ENCODE measurements at places on chromosomes 2 and 18.

DNA sequence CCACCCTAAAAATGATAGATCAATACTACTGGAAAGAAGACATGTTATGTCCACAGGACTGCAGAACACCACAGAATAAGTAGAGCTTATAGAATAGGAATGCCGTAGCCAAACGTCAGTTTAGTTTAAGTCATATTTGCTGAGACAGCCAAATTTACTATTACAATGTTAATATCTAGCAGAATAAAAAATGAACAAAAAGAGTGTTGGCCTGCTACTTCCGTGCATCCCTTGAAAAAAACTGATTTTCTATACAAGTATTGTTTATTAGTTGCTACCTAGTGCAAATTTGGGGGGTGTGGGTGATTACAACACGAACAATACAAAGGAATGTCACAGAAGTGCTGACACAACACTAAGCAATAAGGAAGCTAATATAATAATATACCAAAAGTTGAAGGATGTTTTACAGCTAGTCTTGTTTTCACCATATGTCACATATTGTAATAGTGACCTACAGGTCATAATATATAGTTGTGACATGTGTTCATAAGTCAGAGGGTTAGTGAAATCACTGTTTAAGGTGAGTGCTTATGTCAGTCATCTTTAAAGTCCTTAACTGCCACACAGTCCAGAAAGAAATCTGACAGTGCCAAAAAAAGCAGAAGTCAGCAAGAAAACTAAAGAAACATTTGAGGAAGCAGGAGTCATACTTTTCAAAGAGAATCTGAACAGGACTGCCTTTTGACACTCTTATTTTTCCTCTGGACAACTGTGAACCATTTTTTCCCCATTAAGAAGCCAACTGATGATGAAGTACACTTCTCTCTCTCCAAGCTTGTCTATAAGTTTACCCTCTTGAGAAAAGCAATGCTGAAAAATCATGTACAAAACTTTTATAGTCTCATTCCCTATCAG lies 376.4 kb downstream of the ZEB2 start:
- peak; percentile 79 for DNase-seq

- DNase-seq, result no peak
These were observed 22.6 kb downstream of the CROCC2 start for GRCh38 chr2:240928476-240929363.

DNA sequence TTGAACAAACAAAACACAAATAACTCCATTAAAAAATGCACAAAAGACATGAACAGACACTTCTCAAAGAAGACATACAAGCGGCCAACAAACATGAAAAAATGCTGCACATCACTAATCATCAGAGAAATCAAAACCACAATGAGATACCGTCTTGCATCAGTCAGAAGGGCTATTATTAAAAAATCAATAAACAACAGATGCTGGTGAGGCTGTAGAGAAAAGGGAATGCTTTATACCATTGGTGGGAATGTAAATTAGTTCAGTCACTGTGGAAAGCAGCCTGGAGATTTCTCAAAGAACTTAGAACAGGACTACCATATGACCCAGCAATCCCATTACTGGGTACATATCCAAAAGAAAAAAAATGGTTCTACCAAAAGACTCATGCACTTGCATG lies 37.8 kb downstream of the GPR155 start:
- DNase-seq, result no peak

GRCh38 chr18:65133610-65134009 lies 617.2 kb upstream of the CDH7 start:
- no peak for DNase-seq

DNA sequence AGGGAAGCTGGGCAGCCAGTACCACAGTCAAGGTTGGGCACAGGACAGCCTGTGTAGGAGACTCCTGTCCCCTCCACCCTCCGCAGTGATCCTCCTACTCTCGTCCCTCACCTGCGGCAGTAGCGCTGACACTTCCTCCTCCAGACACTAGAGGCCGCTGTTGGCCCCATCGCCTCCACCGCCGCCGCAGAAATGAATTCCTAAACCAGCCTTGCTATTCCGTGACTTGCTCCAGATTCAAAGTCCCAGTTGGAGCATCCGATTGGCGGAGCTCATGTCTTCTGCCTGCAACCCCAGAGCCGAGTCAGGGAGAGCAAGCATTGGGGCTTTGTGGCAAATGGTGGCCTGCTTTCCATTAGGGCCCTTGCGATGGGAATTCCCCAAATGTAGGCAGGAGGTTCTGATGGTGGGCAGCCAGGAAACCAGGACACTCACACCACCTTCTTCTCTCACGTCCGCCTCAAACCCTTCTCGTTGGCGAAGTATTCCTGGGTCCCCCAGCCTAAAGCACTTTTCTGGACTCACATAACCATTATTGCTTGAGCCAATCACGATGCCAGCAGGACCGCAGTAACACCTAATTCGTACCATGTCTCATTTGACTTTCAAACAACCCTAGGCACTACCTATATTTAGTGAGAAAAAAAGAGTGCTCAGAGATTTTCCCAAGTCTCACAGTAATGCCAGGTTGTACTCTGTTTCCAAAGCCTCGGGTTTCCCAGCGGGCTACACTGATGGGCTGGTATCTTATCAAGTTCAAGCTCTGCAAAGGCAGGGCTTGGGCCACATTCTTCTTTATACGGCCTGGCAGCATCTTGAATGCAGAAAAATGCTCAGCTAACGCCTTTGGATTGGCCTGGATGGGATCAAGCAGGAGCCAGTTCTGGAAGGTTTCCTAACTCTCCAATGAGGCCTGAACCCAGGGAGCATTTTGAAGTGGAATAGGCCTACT lies 1.2 kb upstream of the DNAJB2 start:
- DNase-seq, result peak; percentile 77

- DNase-seq, result no peak
These were observed 224.5 kb downstream of the CYP26B1 start for GRCh38 chr2:71923143-71923525.

DNA sequence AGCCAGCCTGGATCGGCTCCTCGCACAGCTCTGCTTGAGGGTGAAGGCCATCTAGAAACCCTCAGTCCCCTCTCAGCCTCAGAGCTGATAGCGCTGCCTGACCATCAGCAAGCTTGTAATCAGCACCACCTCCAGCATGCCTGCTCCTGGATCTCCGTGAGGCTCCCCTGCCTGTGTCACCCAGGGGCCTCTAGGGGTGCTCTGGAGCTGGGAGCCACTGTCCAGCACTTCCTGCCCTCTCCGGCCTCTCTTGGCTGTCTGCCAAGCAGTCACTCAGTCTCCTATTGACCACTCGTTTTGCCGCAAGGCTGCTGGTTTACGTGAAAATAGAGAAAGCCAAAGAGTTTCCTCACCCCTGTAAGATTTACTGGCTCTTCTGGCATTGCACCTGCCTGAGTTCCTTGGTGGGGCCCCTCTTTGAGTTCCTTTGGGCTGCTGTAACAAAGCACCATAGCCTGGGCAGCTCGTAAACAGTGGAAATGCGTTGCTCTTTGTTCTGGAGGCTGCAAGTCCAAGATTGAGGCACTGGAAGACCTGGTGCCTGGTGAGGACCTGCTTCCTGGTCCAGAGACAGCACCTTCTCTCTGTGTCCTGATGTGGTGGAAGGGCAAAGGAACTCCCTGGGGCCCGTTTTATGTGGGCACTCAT lies 17.9 kb downstream of the CAPN10 start:
- DNase-seq, result peak; percentile 84

- DNase-seq, result no peak
These were observed 19.2 kb downstream of the PPP4R3B start for GRCh38 chr2:55598056-55598795.

GRCh38 chr2:54455131-54455562 lies 980 bp upstream of the SPTBN1 start:
- DNase-seq, result peak; percentile 37

DNA sequence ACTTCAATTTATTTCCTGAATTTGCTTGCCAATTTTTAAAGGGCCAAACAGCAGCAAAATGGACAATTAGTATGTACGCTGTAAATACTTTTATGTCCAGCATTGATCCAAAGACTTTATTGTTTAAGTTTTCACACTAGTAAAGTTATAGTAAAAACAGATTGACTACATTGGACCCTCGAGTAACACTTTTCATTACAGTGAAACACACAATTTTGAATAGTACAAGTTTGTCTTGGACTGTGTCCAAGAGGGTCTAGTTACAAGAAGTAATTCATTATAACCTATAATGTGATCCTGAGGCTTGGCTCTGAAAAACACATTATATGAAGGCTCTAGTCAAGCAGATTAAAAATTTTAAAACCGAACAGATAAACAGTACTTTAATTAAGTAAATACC lies 11.4 kb upstream of the RBBP8 start:
- no peak for DNase-seq

DNA sequence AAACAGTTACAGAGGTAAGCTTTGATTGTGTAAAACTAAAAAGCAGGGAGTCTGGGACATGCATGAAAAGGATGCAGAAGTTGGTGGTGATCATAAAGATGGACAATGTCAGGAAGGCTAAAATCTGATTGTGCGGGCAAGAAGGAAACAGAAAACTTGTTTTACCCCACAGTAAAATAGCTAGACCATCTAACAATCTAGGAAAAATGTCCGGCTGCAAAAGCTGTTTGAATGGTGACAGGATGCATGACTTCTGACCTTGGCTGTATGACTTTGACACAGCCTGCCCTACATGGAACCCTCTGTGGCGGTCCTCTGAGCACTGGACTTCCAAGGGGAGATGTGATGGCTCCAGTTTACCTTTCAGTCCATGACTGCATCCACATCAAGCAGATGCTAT lies 93.6 kb downstream of the RAPH1 start:
- DNase-seq, result no peak

GRCh38 chr18:49473721-49474120 lies 13.3 kb upstream of the DYM start:
- DNase-seq, result no peak

- peak; percentile 78 for DNase-seq
These were observed 124.9 kb downstream of the GALNT14 start for GRCh38 chr2:31013301-31013700.

DNA sequence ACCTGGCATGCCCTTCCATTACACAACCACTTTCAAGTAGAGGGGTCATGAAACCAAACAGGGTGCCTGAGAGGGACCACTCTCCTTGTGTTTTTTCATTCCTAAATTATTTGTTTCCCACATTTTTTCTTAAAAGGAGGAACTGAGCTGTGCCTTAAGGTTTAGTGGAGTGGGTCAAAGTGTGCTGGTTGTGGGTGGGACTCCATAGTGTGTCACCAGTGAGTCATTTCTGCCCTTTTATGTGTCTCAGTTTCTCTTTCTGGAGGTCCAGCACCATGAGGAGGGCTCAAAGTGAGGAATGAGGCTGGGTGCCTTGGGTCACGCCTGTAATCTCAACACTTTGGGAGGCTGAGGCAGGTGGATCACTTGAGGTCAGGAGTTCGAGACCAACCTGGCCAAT lies 37.8 kb downstream of the COMMD1 start:
- peak; percentile 44 for DNase-seq

- no peak for DNase-seq
These were observed 186.8 kb downstream of the ZEB2 start for GRCh38 chr2:144333143-144333555.

GRCh38 chr2:232434563-232435374 lies 21.2 kb upstream of the ALPI start:
- no peak for DNase-seq

DNA sequence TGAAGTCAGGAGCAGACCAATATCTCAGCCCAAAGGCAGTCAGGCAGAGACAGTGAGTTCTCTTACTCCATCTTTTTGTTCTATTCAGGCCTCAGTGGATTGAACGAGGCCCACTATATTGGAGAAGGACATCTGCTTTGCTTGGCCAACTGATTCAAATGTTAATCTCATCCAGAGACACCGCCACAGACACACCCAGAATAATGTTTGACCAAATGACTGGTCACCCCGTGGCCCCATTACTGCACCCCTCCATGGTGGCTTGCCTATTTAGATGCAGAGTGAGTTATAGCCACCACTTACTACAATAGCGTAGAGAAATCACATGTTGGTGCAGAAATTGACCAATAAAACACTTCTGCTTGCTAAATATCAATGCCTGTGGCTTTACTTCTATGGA lies 88.1 kb downstream of the HRH4 start:
- DNase-seq, result no peak

DNA sequence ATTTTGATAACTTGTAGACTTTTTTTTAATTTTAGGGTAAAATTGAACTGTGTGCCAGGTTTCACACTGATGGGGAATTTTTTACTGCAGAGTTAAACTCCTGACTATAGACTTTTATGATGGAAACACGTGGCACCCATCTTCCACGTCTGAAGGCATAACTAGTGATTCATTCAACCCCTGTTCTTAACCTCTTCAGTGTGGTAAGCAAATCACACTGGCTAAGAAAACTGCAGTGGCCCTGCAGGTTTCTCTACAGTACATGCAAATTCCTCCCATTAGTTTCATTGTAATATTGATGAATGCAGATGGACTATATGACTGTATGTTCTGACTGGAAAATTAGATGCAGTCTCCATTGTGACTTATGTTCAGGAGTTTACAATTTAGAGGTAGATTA lies 47.2 kb downstream of the SMAD4 start:
- no peak for DNase-seq

DNA sequence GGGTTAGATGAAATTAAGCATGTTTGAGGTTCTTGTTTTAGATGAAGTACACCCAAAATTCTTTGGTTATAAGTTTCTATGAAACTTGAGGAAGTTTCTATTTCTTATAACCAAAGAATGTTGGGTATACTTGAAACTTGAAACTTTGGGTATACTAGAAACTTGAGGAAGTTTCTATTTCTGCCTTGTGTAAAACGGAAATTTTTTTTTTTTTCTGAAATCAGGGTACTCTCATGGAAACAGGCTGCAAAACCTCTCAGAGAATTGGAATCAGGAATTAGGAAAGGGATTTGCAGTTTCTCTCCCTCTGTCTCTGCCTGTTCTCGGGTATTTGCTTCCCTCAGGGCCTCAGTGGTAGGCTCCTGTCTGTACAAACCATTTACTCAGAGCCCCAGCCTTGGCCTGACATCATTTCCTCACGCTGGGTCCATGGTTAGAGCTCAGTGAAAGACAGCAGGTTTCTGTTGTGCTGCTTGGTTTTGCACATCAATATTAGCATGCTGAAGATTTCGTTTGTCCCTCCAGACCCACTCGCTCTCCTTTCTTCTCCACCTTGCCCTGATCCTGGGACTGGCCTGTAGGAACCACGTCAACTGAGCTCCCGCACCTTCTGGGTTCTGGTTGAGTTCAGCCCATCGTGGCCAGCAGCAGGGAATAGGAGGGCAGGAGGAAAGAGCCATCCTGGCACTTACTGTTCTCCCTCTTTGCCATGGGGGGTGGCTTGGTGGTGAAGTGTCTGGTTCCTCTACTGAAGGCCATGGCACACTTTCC lies 106.4 kb downstream of the POLR1A start:
- peak; percentile 82 for DNase-seq

DNA sequence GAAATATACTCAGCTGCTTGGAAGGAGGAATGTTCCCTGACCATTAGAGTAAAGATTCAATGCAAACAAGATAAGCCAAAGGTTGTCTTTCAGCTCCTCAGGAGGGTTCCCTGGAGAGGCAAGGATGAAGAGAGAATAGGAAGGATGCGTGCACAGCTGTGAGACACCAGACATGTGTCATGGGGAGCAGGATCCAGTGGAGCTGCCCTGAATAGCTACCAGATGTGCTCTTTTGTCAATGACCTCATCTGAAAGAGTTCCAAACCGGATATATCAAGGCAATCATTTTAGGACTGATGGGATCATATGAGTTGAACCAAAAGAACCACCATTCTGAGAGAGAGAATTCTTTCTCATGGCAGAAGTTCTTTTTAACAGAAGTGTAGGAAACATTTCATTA lies 490.6 kb downstream of the IRS1 start:
- no peak for DNase-seq

- no peak for DNase-seq
These were observed 96.4 kb upstream of the DNER start for GRCh38 chr2:229810786-229811185.

Measured in suppressor macrophage treated with lipopolysaccharide for 1 hour (primary cell).